Gastrocnemius medialis (tissue), 4 donors: ENCODE measurements at places on chromosomes 5 and 9. TPM values are rescaled to one million over a fixed set of nuclear protein-coding genes. Genes with fewer than 3 reads are reported as not detected.

DNA sequence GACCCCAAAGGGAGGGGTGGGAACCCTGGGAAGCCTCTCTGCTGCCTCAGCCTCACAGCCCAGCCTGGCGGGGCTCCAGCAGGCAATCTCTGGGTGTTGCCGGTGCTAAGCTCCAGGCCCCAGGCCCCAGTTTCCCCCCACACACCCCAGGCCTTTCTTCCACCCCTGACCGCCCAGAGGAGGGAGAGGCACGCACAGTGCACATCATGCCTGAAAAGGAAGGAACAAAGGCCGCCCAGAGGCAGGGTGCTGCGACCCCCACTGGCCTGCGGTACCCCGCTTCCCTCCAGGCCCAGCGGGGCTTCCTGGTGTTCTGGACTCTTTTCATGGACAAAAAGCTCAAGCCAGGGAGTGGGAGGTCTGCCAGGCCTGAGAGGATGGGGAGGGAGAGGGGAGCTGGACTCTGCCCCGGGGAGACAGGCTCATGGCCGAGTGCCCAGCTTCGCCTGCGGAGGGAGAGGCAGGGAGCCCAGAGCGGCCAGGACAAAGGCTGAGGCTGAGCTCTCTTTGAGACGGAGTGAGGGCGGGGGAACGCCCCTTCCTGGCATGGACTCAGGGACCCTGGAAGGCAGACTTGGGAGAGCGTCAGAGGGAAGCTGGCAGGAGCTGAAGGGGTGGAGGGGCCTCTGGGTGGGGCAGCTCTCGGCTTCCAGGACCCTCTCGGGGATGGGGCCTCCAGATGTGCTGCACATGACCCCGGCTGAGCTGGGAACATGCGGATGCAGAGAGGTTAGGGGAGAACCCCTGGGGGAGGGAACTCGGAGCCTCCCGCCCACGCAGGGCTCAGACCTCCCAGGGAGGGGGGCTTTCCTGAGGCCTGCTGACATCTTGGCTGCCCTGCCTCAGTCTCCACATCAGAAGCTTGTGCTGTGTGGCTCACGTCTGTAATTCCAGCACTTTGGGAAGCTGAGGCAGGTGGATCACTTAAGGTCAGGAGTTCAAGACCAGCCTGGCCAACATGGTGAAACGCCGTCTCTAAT lies 1.8 kb upstream of the ENTPD2 start:
- peak; percentile 42 for DNase-seq

GRCh38 chr9:118269623-118270022 lies 565.4 kb downstream of the TLR4 start:
- DNase-seq: no peak

DNA sequence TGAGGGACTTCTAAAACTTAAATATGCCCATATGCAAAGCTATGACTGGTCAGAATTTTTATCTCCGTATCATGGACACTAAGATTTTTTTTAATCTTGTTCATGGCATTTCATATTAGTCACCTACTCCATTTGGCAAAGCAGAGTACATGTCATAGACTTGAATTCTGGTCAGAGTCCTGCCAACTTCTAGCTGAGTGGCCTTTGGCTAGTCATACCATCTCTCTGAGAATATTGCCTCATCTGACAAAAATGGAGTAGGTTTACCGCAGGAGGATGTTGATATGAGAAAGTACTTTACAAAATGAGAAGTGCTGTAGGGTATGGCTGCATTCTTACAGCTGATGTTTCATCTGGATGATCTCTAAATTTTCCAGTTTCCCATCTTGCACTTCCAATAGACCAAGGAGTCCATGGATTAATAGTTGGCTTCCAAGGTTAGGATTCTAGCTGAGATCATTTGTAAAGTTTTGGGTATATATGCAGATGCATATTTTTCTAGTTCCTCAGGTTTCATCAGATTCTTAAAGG lies 150.8 kb upstream of the NR3C1 start:
- peak; percentile 35 for DNase-seq

DNA sequence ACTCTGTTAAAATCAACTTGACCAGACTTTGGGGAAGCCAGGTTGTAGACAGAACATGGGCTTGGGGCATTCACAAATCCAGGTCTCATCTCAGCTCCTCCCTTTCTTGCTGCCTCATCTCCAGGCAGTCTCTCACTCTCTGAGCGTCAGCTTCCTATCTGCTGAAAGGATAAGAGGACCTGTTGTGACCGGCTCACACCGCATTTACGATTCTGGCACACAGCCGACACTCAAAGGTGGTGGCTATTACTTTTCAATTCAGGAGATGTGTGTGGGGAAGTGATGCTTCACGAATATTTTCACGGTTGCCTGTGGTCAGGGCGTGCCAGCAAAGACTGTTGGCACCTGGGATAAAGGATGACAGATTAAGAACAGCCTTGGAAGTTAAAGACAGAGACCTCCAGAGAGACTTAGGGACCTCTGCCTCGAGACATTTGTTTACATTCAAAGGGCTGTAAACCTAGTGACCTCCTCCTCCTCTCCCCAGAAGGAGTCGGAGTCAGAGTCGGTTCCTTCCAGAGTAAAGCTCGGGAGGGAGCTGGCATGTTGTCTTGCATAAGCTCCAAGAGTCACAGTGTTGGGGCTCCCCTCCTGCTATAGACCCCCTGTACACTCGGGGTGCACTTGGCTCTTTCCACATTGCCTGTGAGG lies 83.2 kb downstream of the AK8 start:
- no peak for DNase-seq

DNA sequence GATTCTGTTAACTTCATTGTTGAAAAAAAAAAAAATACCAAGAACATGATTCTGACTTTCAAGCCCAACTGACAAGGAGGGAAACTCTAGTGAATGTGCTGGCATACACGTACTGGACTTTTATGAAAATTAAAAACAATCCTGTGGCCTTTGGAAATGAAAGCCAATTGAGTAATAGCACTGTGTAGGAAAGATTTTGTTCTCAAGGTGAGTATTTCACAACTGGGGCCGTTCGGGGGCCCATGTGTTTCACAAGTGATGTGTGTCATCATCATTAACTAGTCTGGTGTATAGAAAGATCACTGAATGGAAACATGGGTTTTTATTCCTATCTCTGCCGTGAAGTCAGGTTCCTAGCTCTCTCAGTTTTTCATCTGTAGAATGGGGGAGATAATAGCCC lies 605.0 kb upstream of the CLINT1 start:
- DNase-seq: peak; percentile 30

DNA sequence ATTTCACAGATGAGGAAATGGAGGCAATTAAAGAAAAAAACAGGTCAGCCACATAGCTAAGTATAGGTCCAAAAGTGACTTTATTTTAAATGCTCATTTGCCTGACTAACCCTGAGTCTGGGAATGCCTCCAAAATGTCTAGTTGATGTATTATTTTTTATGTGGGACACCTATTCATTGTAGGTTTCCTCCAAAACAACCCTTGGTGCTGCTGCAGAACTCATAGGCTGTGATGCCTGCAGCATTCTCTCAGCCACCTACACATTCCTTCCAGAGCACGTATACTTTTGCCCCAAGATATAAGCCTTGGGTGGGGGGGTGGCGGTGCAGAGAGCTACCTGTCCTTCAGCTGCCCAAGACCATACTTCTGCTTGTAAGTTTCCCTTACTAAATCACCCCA lies 77.4 kb downstream of the MSX2 start:
- DNase-seq: no peak

DNA sequence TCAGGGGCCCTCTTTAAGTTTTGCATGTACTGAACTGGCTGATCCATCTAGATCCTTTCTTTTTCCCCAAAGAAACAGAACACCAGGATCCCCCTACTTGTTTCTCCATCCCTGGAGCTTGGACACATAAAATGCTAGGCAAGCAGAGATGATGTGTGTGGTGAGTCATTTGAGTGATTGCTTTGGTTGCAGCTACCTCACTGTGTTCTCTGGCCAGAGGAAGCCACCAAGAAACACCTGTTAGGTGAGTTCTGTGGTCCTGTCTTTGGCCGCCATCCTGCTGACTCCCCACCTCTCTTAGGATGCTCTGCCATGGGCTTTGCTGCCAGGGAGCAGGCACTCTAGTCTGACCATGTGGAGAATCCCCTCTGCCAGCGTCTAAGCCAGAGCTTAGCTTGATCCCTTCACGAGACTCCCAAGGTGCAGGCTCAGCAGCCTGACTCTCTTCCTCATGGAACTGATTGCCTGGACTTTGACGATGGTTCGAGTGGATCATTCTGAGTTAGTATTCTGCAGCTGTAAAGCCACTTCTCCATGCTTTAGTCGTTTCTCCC lies 27.3 kb upstream of the DENND1A start:
- DNase-seq: no peak

Gene C5orf52
- total RNA-seq: not detected

Gene SPINK1
- not detected for total RNA-seq

Gene C5orf58
- total RNA-seq: not detected

Gene RAB3C
- total RNA-seq: 0.73 TPM
